ENCODE measurements at places on chromosomes 16 and 17. TPM values are rescaled to one million over a fixed set of nuclear protein-coding genes. Genes with fewer than 3 reads are reported as not detected.

- DNase-seq: no peak
Observed at GRCh38 chr17:56822725-56823124, 11.0 kb downstream of the C17orf67 start.

GRCh38 chr17:72890711-72891110, 201.8 kb downstream of the SLC39A11 start:
- no peak for DNase-seq

DNA sequence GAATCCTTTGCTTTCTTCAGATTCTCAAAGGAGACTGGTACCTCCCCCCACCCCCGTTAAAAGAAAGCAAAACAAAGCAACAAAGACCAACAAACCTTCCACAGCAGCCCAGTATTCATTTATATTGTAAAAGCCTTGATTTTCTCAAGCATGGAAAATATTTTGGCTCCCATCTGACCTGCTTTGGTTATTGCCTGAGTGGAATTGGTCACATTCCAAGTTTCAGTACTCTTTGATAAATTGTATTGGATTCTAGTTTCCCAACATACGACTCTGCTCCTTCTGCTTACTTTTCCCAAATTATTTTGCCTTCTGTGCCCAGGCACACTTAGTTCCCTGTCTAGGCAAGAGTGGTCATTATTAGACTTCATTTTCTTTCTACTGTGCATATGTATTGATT, 1.3 kb downstream of the ABCC11 start:
- no peak for DNase-seq

- no peak for DNase-seq
Observed at GRCh38 chr16:79523971-79524370, 76.6 kb downstream of the MAF start.

DNA sequence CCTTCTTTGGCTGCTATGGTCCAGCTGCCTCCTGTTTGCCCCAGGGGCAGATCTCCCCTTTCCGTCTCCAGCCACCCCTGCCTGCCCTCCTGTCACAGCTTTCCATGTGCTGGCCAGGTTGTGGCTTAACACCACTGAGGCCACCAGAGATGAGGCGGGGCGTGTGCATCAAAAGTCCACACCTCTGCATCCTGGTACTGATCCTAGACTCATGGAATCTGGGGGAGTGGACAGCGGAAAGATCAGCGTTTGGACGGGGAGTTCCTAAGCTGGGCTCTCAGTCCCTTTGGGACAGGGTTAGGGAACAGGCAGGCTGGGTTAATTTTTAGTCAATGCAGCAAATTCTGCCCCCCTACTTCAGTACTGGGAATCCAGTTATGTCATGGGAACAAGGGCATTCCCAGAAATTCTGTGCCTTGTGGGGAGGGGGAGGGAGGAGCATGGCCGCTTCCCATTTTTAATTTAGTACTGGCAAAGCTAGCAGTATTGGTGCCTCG, 3.9 kb downstream of the IGFBP4 start:
- no peak for DNase-seq

GRCh38 chr17:28320215-28321061, 1.4 kb downstream of the TMEM97 start:
- no peak for DNase-seq

- no peak for DNase-seq
Observed at GRCh38 chr17:70499067-70499786, 329.9 kb downstream of the KCNJ2 start.

GRCh38 chr17:71147906-71148305, 972.9 kb upstream of the SOX9 start:
- no peak for DNase-seq

- no peak for DNase-seq
Observed at GRCh38 chr17:64377769-64378282, 12.8 kb downstream of the PECAM1 start.

GRCh38 chr17:9225305-9226101, 204.2 kb downstream of the NTN1 start:
- no peak for DNase-seq

DNA sequence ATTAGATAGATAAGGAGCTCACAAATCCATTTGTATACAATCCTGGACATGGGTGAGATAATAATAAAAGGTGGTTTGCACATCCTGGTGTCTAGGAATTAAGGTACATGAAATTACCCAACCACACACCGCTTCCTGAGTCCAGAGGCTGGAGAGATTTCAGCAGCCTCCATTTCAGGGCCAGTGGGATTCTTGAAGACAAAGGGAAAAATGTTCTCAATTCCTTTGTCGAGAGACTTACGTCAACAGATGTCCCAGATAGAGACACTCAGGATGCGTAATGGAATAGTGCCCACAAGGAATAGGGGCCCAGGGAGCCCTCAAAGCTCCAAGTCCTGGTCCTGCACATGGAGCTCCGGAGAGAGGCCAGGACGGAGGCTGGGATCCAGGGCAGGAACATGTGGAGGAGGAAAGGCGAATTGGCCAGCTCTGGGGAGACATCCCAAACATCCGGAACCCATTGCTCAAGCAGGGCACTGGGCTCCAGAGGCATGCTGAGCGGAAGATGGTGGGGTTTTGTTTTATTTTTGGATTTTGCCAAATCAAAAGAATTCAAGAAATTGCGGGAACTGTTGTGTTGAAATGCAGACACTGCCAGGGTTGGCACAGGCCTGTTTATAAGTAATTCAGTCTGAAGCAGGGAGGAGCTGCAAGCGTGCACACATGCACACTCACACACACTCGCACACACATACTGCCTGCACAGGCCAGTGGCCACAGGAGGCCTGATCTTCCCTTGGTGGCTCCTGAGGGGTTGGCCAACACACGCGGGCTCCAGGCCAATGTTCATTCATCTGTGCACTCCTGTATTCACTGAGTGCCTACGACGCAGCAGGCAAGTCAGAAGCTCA, 97.2 kb downstream of the NOG start:
- DNase-seq: no peak

DNA sequence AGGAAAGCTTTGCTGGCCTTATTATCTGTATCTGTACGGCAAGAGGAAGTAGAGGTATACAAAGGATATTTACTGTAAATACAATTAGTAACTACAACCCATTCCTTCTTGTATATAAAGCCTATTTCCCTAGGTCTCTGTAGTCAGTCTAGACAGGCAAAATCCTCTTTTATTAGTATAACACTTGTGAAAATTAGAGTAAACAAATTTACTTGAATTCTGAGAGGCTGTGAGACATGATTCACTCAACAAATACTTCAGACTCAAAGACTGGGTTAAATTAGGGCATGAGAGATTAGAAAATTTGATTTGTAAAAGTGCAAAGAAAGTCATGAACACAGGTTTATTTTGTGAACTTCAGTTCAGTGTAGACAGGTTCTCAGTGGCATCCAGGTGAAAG, 30.9 kb upstream of the CDH8 start:
- no peak for DNase-seq

- DNase-seq: no peak
Observed at GRCh38 chr16:89365044-89365467, 125.3 kb downstream of the ANKRD11 start.

The MPP3 gene
- not detected for total RNA-seq

The SHISA6 gene
- not detected for total RNA-seq

The DLX3 gene
- not detected for total RNA-seq

The ANKRD11 gene
- total RNA-seq: 178 TPM

The LGALS9 gene
- total RNA-seq: 223 TPM

The LCMT1 gene
- 38.1 TPM for total RNA-seq

The SULT1A1 gene
- 11.1 TPM for total RNA-seq
